ENCODE measurements at places on chromosomes 3 and 15.

GRCh38 chr3:175146258-175146657 is 287.1 kb downstream of the NAALADL2 start:
- DNase-seq: no peak

GRCh38 chr15:64071931-64072765 is 21.5 kb downstream of the CIAO2A start:
- no peak for DNase-seq

DNA sequence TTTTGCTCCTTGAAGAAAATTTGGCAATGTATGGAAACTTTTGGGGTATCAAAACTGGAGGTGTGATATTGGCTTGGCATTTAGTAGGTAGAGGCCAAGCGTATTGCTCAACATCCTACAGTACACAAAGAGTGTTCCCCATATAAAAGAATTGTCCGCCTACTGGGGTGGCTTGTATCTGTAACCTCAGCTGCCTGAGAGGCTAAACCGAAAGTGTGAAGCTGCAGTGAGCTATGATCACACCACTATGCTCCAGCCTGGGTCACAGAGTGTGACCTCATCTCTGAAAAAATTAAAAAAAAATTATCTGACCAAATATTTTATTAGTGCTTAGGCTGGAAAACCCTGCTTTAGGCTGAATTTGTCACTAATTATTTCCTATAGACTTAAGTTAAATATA is 483.9 kb downstream of the PYDC2 start:
- DNase-seq: no peak

- no peak for DNase-seq
These were observed 727.1 kb upstream of the NECTIN3 start for GRCh38 chr3:110344487-110344886.

GRCh38 chr3:65425880-65426279 is 612.8 kb downstream of the MAGI1 start:
- no peak for DNase-seq
